ENCODE measurements at places on chromosomes 1 and 21.

GRCh38 chr1:41175546-41175945, 66.6 kb downstream of the SCMH1 start:
- DNase-seq = no peak

- DNase-seq = no peak
These were observed 47.3 kb upstream of the COL18A1 start for GRCh38 chr21:45357436-45358260.

- peak; percentile 36 for DNase-seq
These were observed 168.2 kb downstream of the DSCAM start for GRCh38 chr21:40678681-40679284.

DNA sequence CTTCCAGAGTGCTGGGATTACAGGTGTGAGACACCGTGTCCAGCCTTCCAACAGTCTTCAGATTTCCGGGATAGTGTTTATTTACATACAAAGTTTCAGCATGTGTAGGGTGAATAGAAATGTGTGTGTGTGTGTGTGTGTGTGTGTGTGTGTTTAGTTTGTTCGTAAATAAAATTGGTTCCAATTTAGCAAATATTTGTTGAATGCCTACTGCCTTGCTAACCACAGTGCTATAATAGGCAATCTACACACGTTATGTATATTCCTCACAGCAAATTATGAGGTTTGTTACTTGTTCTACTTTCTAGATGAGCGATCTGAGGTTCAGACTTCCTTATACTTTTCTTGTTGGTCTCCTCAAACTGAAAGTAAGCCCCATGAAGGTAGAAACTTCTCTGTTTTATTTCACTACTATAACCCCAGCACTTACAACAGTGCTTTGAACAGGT, 32.8 kb upstream of the EPS15 start:
- no peak for DNase-seq

DNA sequence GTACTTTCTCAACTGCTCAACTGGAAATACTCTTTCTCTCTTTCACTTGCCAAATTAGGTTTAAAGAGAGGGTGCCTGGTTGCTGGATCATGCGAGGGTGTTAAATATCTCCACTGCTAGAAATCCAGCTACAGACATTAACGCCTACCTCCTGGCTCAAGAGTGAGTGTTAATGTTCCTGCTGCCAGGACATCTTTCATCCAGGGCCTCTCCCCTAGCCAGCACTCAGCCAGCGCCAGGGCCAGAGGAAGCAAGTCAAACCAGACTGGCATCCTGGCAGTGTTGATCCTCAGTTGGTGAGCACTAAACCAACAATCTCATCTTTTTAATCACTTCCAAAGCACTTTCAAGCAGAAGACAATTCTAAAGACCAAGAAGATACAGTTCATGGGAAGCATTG, 92.9 kb upstream of the BARHL2 start:
- no peak for DNase-seq

DNA sequence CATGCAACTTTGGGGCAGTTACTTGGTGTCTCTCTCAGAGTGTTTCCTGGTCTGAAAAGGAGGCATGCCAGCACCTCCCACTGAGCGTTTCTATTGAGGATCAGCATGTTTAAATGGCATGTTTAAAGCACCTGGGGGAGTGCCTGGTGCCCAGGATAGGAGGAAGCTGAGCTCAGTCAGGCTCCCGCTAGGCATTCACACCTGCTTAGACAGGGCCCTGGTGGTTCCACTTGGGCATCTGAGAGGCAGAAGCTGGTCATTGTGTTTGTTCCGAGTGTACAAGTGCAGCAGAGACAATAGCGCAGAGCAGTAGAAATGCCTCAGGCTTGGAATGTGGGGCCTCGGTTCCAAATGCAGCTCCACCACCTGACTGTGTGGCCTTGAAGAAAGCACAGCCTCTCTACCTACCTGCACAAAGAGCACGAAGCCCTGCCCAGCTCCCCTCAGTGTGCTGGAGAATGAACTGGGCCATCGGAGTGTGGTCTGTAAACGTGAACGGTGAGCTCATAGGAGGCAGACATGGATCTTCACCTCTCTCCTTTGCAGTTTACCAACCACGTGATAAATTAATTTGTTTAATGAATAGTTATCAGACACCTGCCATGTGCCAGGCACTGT, 20.3 kb upstream of the TMEM222 start:
- peak; percentile 89 for DNase-seq

- no peak for DNase-seq
These were observed 2.8 kb downstream of the ARMH1 start for GRCh38 chr1:44677201-44677766.

- peak; percentile 79 for DNase-seq
These were observed 111.1 kb downstream of the NAV1 start for GRCh38 chr1:201649761-201650622.

- DNase-seq = no peak
These were observed 82.2 kb downstream of the ST6GALNAC5 start for GRCh38 chr1:76949503-76949902.

- no peak for DNase-seq
These were observed 669 bp upstream of the ARL8A start for GRCh38 chr1:202145068-202145743.

- DNase-seq = no peak
These were observed at the start of gene TMCO4 for GRCh38 chr1:19799230-19800075. Gene TMCO4 (minus strand): TSS chr1:19799916. CDS start chr1:19780758, 19,158 bp downstream.

- no peak for DNase-seq
These were observed 90.2 kb upstream of the NGF start for GRCh38 chr1:115428256-115428655.

- no peak for DNase-seq
These were observed 56.5 kb upstream of the ESRRG start for GRCh38 chr1:216779686-216780085.

GRCh38 chr21:42692688-42693087, 39.3 kb downstream of the PDE9A start:
- no peak for DNase-seq

- peak; percentile 73 for DNase-seq
These were observed 32.3 kb downstream of the KIAA2013 start for GRCh38 chr1:11893907-11894251.

DNA sequence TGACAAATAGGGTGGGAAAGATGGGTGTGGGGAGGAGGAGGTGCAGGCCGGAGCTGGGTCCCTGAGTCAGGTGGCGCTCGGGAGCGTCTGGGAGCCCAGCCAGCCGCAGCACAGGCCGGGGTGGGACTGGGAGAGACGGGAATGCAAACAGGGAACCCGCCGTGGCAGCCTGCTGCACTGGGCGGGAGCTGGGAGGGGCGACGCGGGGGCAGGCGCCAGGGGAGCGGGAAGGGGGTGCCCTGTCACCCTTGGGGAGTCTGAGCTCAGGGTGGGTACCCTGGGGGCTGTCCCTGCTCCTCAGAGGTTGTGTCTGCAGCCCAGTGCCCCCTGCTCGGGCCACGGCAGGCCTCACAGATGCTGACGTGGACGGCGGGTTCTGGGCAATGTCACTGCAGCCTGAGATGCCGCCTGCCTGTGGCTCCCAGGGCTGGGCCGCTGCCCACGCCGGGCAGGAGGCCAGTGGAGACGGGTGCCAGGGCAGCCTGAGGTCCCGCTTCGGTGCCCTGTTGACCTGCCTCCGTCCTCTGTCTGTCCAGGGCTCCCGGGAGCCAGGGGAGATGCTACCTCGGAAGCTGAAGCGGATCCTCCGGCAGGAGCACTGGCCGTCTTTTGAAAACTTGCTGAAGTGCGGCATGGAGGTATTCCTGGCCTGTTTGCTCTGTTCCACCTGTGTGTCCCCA, 16.6 kb upstream of the LRRC3 start:
- DNase-seq = no peak

GRCh38 chr1:166197141-166197540, 30.3 kb upstream of the FAM78B start:
- DNase-seq = no peak

- DNase-seq = no peak
These were observed 144.5 kb upstream of the TMEM51 start for GRCh38 chr1:15008783-15009729.

DNA sequence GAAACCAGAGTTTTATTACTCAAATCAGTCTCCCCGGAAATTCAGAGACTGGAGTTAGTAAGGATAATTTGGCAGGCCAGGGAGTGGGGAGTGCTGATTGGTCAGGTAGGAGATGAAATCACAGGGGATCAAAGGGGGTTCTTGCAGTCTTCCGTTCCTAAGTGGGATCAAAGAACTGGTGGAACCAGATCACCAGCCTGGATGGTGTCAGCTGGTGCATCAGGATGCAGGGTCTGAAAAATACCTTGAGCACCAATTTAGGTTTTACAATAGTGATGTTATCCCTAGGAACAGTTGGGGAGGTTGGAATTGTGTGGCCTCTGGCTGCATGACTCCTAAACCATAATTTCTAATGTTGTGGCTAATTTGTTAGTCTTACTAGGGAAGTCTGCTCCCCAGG, 1.4 kb upstream of the CD101 start:
- no peak for DNase-seq
